ENCODE measurements at places on chromosomes 16 and 17. TPM values are rescaled to one million over a fixed set of nuclear protein-coding genes. Genes with fewer than 3 reads are reported as not detected.

DNA sequence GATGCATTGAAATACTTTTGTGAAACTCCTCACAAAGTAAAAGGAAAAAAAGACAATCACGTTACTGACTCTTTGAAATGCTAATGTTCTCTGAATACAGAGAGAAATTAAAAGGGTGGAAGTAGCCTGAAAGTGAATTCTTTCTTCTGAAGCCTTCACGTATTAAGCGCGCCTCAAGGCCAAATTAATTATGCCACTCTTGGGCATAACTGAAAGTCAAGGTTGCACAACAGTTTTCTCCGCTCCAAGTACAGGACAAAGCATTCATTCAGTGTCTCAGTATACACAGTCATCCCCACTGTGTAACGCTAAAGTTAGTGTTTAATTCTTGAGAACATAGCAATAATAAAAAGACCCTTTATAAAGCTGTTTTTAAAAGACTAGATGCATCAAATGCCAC lies 21.5 kb downstream of the PARN start:
- H3K4me3 ChIP-seq = no peak overlapping the region
- no peak overlapping the region for H3K27ac ChIP-seq
- no peak for DNase-seq
- no peaks in the 10 kb centered on the region for H3K4me1 ChIP-seq
- H3K27me3 ChIP-seq = no peaks in the 10 kb centered on the region

- DNase-seq = no peak
- H3K27ac ChIP-seq = no peak overlapping the region
- no peaks in the 10 kb centered on the region for H3K36me3 ChIP-seq
- H3K27me3 ChIP-seq = no peaks in the 10 kb centered on the region
- peaks cover 40% of the 10 kb centered on the region for H3K4me1 ChIP-seq
These were observed 39.7 kb downstream of the NUP93 start for GRCh38 chr16:56769677-56770076.

GRCh38 chr17:77569846-77570564 lies 388.5 kb upstream of the TNRC6C start:
- DNase-seq = no peak
- peaks cover 8% of the 10 kb centered on the region for H3K4me1 ChIP-seq
- no peaks in the 10 kb centered on the region for H3K36me3 ChIP-seq
- peaks cover 69% of the 10 kb centered on the region for H3K27me3 ChIP-seq
- no peak overlapping the region for H3K27ac ChIP-seq
- H3K4me3 ChIP-seq = no peak overlapping the region

DNA sequence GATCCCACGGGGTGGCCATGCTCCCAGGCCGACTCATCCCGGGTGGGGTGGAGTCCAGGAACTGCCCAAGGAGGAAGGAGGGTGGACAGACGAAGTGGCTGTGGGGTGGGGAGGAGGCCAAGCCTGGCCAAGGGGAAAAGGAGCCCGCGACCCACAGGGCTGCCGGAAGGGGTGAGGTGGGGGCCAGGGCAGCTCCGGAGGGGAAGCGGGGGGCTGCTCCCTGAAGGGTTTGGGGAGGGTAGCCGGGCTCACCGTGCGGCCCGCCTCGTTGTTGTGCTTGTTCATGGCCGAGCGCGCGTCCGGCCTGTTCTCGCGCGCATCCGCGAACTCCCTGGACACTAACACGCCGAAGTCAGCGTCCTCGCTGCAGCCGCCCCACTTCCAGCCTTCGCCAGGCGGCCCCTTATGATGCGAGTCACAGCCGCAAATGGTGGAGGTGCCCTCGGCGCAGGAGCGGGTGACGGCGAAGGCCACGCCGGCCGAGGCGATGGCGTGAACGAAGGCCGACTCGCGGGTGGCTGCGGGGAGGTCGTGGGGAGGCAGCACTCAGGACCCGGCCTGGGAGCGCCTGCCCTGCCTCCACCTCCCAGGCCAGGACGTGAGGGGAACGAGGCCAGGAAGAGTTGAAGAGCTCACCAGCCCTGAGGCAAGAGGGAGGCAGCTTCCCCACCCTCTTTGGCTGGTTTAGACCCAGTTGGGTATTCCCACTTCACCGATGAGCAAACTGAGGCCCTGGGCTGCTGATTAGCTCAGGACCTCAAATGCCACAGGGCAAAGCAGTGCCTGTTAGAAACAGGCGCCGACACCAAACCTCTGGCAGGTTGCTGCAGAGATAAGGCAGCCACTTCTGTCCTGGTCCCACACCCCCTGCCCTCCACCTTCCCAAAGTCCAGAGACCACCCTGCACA lies 48.7 kb downstream of the WNT3 start:
- peak overlapping the region; percentile 71 for H3K27ac ChIP-seq
- peaks cover 43% of the 10 kb centered on the region for H3K4me1 ChIP-seq
- peaks cover 19% of the 10 kb centered on the region for H3K36me3 ChIP-seq
- no peaks in the 10 kb centered on the region for H3K27me3 ChIP-seq

DNA sequence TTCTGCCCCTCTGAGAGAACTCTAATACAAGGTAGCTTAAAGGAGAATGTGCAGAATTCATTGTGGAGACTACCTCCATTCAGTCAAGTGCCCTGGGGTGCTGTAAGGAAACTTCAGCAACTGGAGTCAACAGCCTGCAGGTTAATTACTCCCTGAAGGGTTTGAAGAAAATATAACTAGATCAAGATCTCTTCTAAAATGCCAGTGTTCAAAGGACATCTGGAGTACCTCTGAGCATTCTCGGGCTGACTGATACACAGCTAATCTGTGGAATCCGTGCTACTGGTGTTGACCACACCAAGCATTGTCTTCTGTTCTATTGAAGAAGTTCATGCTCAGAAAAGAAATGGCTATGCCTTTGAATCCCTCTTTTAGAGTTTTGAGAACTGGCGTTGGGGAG lies 11.5 kb upstream of the ATXN1L start:
- no peaks in the 10 kb centered on the region for H3K36me3 ChIP-seq
- DNase-seq = no peak
- no peak overlapping the region for H3K27ac ChIP-seq

DNA sequence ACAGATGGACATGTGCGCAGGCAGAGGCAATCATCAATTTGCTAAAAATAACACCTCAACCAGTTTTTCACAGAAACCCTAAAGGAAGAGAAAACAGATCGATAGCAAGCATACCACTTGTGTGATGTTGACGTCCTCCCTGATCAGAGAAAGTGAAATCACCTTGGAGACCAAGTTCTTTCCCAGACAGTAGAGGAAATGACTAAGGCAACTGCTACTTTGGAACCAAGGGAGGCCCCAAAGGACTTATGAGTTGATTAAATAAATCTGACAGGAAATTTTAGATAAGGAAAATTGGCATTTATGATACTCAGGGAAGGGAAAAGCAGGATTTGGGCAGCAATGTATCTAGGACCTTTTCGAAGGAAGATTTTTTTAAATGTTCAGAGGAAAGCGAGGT lies 267.1 kb upstream of the ASIC2 start:
- H3K27ac ChIP-seq = no peak overlapping the region
- peaks cover 13% of the 10 kb centered on the region for H3K4me1 ChIP-seq
- H3K27me3 ChIP-seq = peaks cover 28% of the 10 kb centered on the region
- peaks cover 2% of the 10 kb centered on the region for H3K36me3 ChIP-seq
- H3K4me3 ChIP-seq = no peak overlapping the region

GRCh38 chr17:792277-792676 lies 10.1 kb downstream of the MRM3 start:
- H3K36me3 ChIP-seq = peaks cover 9% of the 10 kb centered on the region
- H3K4me1 ChIP-seq = peaks cover 18% of the 10 kb centered on the region
- DNase-seq = no peak
- H3K27me3 ChIP-seq = no peaks in the 10 kb centered on the region

DNA sequence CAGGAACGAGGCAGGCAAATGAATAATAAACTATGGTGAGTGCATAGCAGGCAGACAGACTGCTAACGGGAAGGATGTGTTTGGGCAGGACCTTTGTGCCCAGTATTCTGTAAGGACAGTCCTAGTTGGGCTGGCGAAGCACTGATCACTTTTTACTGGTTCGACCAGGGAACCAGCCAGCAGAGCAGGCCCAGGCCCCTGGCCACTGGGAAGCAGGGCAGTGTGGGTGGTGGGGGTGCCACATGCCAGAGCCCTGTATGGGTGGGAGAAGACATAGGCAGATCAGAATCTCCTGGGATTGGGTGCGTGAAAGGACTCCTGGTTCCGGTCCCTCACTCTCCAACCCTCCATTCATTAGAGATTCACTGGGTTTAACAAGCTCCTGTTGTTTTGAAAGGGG lies 4.0 kb upstream of the VAMP2 start:
- H3K4me1 ChIP-seq = peaks cover 21% of the 10 kb centered on the region
- no peak for DNase-seq
- H3K27me3 ChIP-seq = no peaks in the 10 kb centered on the region
- H3K4me3 ChIP-seq = no peak overlapping the region
- H3K36me3 ChIP-seq = no peaks in the 10 kb centered on the region

DNA sequence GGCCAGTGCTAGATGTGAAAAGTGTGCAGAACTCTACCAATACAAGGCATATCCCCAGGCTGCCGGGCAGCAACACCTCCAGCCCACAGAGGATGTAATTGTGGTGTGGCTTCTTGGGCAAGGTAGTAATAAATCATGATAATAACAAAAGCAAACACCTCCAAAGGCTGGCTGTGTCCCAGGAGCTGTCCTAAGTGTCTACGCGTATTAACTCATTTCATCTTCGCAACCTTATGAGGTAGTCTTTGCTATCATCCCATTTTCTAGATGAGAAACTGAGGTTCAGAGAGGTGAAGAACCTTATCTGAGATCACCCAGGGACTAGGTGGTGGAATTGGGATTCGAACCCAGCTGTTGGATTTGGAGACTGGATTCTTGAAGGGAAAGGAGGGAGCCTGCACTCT lies 5.3 kb downstream of the PDK2 start:
- DNase-seq = no peak
- H3K27me3 ChIP-seq = no peaks in the 10 kb centered on the region
- H3K4me1 ChIP-seq = peaks cover 29% of the 10 kb centered on the region
- peaks cover 10% of the 10 kb centered on the region for H3K36me3 ChIP-seq

Gene SAMD14
- total RNA-seq = 17.3 TPM

GRCh38 chr16:51670527-51670926 lies 519.5 kb upstream of the SALL1 start:
- no peak for DNase-seq
- no peaks in the 10 kb centered on the region for H3K36me3 ChIP-seq
- H3K27me3 ChIP-seq = peaks cover 17% of the 10 kb centered on the region
- H3K4me1 ChIP-seq = no peaks in the 10 kb centered on the region

Gene KRTAP2-3
- total RNA-seq = 0.45 TPM

GRCh38 chr16:19513377-19514053 lies 8.4 kb downstream of the GDE1 start:
- H3K36me3 ChIP-seq = peaks cover 48% of the 10 kb centered on the region
- peaks cover 6% of the 10 kb centered on the region for H3K4me1 ChIP-seq
- no peak for DNase-seq
- H3K27me3 ChIP-seq = no peaks in the 10 kb centered on the region
- H3K4me3 ChIP-seq = no peak overlapping the region

Gene ABHD15
- 5.2 TPM for total RNA-seq

GRCh38 chr17:28744972-28745785 lies 1.4 kb downstream of the TRAF4 start:
- H3K4me1 ChIP-seq = peaks cover 30% of the 10 kb centered on the region
- peak overlapping the region; percentile 89 for H3K4me3 ChIP-seq
- H3K27ac ChIP-seq = peak overlapping the region; percentile 98
- H3K27me3 ChIP-seq = no peaks in the 10 kb centered on the region

- H3K27ac ChIP-seq = peak overlapping the region; percentile 25
- no peak overlapping the region for H3K4me3 ChIP-seq
- no peaks in the 10 kb centered on the region for H3K27me3 ChIP-seq
- H3K36me3 ChIP-seq = peaks cover 10% of the 10 kb centered on the region
- peaks cover 56% of the 10 kb centered on the region for H3K4me1 ChIP-seq
These were observed 6.6 kb downstream of the SREBF1 start for GRCh38 chr17:17830269-17830567.

Gene C16orf86
- 1.8 TPM for total RNA-seq

GRCh38 chr16:78796221-78796866 lies 696.9 kb downstream of the WWOX start:
- no peak overlapping the region for H3K27ac ChIP-seq
- no peaks in the 10 kb centered on the region for H3K36me3 ChIP-seq
- peaks cover 8% of the 10 kb centered on the region for H3K4me1 ChIP-seq
- H3K4me3 ChIP-seq = no peak overlapping the region

Gene DPEP3
- not detected for total RNA-seq

Gene C17orf50
- not detected for total RNA-seq

- H3K27me3 ChIP-seq = no peaks in the 10 kb centered on the region
- no peaks in the 10 kb centered on the region for H3K36me3 ChIP-seq
- DNase-seq = no peak
- H3K4me1 ChIP-seq = peaks cover 4% of the 10 kb centered on the region
- no peak overlapping the region for H3K27ac ChIP-seq
- no peak overlapping the region for H3K4me3 ChIP-seq
These were observed 56.1 kb downstream of the RMI2 start for GRCh38 chr16:11401161-11402050.

- H3K36me3 ChIP-seq = peaks cover 2% of the 10 kb centered on the region
- H3K4me3 ChIP-seq = no peak overlapping the region
- no peak for DNase-seq
- no peaks in the 10 kb centered on the region for H3K4me1 ChIP-seq
These were observed 578.1 kb downstream of the KCNJ18 start for GRCh38 chr17:22270381-22270780.

- peaks cover 23% of the 10 kb centered on the region for H3K4me1 ChIP-seq
- H3K27ac ChIP-seq = no peak overlapping the region
- no peaks in the 10 kb centered on the region for H3K27me3 ChIP-seq
These were observed 643.2 kb downstream of the WWOX start for GRCh38 chr16:78742501-78743283.

DNA sequence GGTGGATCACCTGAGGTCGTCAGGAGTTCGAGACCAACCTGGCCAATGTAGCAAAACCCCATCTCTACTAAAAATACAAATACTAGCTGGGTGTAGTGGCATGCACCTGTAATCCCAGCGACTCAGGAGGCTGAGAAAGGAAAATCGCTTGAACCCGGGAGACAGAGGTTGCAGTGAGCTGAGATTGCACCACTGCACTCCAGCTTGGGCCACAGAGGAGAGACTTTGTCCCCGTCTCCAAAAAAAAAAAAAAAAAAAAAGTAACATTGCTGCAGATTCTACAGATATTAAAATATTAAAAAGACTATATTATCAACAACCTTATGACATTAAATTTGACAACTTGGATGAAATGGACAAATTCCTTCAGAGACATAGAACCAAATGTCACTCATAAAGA lies 25.7 kb downstream of the MBTD1 start:
- no peak overlapping the region for H3K4me3 ChIP-seq
- peaks cover 31% of the 10 kb centered on the region for H3K36me3 ChIP-seq
- DNase-seq = no peak
- H3K27ac ChIP-seq = no peak overlapping the region

Gene MT1G
- not detected for total RNA-seq

- no peaks in the 10 kb centered on the region for H3K27me3 ChIP-seq
- H3K27ac ChIP-seq = no peak overlapping the region
- peaks cover 24% of the 10 kb centered on the region for H3K4me1 ChIP-seq
- no peak for DNase-seq
- H3K4me3 ChIP-seq = no peak overlapping the region
These were observed 4.7 kb downstream of the ZNF598 start for GRCh38 chr16:2004795-2005517.

Gene NECAB2
- 1.8 TPM for total RNA-seq

- no peaks in the 10 kb centered on the region for H3K36me3 ChIP-seq
- peak; percentile 84 for DNase-seq
- peaks cover 35% of the 10 kb centered on the region for H3K27me3 ChIP-seq
- peak overlapping the region; percentile 86 for H3K27ac ChIP-seq
These were observed 797 bp downstream of the PRCD start for GRCh38 chr17:76540381-76541300.

Measured in mesothelial cell of epicardium (in vitro differentiated cells).